Upper lobe of right lung (tissue), 1 donor: ENCODE measurements at places on chromosomes 3 and 15. TPM values are rescaled to one million over a fixed set of nuclear protein-coding genes. Genes with fewer than 3 reads are reported as not detected.

DNA sequence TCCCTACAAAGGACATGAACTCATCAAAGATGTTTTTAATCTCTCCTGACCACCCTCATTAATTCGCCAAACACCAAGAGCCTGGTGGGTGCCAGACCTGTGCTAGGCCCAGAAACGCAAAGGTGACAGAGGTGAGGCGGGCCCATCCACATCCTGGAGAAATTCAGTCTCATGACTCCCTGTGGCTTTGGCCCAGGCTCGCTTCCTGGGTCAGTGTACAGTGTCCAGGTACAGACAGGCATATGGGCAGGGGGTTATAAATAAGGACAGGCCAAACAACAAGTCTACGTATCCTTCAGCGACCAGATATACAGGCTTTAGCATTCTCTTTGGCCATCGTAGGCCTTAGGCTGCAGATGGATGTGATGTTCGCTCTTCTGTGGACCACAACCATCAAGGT, 945 bp upstream of the PLA2G4F start:
- DNase-seq: no peak

GRCh38 chr15:85795337-85796305, 896 bp upstream of the KLHL25 start:
- no peak for DNase-seq

Gene C2CD4A
- 0.14 TPM for total RNA-seq

Gene CFAP92
- total RNA-seq: 1.9 TPM

- no peak for DNase-seq
Measured at GRCh38 chr3:191051037-191051436, 148.0 kb upstream of the OSTN start.

DNA sequence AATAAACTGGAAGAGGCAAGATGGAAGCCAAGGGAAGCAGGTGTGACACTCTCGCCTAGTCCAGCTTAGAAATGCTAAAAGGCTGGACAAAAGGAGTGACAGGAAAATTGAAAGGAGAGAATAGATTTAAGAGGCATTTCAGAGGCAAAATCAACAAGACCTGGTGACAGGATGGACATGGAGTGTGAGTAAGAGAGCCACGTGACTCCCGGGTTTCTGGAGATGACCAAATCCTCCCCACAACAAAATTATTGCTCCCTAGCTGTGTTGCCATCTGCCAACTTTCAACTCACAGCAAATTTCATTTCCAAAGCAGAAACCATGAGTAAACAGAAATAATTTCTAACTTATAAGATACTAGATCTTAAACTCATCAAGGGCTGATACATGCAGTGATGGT, 52.6 kb downstream of the MTHFS start:
- DNase-seq: no peak

Gene PLA2G4E
- total RNA-seq: 1.5 TPM

GRCh38 chr3:101858464-101859030, 9.2 kb downstream of the NFKBIZ start:
- DNase-seq: no peak

GRCh38 chr15:45555934-45556608, 31.1 kb upstream of the BLOC1S6 start:
- no peak for DNase-seq

GRCh38 chr3:107413264-107413663, 36.0 kb downstream of the CCDC54 start:
- DNase-seq: no peak

DNA sequence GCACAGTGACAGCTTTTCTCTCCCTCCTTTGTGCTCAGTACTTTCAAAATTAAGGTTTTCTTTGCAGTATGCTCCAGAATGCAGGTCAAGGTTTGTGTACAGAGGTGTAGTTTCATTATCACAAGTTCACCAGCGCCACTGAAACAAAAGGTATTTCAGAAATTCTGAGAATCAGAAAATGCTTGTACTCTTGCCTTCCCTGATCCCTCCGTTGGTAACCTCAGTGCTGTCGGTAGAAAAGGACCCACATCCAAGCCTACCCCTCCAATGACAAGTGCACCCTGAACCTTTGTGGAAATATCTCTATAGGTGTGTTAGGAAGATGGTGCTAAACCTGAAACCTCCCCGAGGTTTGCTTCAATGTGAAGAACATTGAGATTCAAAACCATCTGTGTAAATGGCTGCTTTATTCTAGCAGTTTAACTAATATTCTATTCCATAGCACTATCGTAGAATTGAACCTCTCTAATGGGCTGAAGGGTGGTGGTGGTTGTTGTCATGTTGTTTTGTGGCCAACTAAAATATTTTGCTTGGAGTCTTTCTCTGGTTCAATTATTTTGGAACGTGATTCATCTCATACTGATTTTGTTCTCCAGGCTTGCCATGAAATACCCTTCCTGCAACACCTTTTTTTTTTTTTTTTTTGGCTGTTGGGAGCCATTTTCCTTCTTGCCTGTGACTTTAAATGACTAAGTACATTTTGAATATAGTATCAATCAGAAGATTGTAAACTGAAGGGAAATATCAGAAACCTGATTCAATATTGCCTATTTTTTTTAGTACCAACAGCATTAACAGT, 20.7 kb downstream of the ZBTB38 start:
- DNase-seq: no peak

Gene CACNA1D
- 47.2 TPM for total RNA-seq

Gene CRTAP
- total RNA-seq: 221 TPM

Gene TNFSF10
- 140 TPM for total RNA-seq

DNA sequence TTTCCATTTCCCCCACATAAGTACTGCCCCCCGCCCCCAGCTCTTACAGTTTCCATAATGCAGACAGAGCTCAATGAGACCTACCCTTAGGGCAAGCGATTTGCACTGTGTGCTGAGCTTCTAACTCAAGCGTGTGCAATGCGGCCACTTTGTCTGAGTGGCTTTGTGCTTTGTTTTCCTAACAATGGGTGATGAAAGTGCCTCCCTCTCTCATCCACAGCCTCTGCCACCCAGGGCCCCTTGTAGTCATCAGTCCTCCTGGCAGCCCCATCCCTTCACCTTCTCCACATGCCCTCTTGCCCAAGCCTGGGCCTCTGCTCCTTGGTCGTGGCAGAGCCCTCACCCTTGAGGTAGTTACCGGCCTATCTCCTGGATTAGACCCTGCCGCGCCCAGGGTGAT, 17.2 kb downstream of the DAPK2 start:
- no peak for DNase-seq

- no peak for DNase-seq
Measured at GRCh38 chr3:195738274-195739044, 17.7 kb downstream of the MUC20 start.

Gene ISLR2
- total RNA-seq: 4.0 TPM

DNA sequence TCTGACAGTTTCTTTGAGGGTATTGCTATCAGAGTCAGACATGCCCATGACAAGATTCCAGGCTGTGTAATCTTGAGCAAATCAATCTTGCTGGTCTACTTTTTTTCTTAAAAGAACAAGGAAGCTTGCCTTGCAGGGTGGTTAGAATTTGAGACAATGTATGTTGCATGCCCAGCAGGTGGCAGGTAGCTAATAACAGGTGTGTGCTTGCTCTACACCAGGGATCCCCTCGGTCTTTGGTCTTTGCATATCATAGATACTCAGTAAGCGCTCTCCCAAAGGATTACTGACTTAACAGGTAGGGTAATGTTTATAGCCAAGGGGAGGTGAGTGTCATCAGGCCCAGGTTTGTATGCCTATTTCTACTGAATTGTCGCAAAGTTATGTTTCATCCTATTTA, 37.3 kb downstream of the CACNA1D start:
- DNase-seq: no peak

DNA sequence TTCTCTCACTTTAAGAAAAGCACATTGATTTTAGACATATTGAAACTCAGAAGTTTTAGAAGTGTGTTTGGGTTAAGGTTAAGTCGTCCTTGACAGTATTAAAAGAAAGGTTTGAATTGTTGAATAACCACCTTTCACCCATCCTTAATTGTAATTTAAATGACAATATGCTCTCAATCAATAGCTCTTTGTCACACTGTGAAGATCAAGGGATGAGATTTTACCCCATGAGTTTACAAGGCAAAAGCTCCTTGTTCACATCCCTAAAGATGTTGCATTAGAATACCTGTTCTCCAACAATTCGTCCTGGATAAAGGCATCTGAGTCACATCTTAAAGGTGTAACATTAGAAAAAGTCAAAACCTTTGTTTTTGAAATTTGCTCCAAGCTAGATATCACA, 220.4 kb upstream of the MDFIC2 start:
- DNase-seq: no peak

GRCh38 chr3:177547711-177548350, 350.5 kb upstream of the TBL1XR1 start:
- no peak for DNase-seq

Gene KCNAB1
- total RNA-seq: 3.2 TPM

Gene PRKCI
- 43.2 TPM for total RNA-seq

GRCh38 chr3:129446926-129447325, 6.9 kb downstream of the IFT122 start:
- no peak for DNase-seq

Gene SSUH2
- total RNA-seq: not detected

DNA sequence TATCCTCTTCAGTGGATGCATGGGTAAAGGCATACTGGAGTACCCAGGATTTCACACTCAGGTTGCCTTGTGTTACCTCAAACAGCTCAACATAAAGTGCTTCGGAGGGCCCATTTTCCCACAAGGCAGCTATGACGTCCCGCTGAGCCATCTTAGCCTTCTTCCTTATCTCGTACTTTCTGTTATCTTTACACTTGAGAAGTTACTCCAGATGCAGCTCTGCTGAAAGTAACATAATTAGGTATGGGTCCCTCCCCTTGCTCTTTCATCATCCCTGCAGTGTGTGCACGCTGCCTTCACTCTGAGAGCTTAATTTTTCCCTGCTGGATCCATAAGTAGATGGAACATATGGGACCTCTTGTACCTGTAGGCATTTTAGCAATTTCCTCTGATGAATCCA, 410.3 kb downstream of the AGBL1 start:
- DNase-seq: no peak

Gene DOCK3
- 2.7 TPM for total RNA-seq

DNA sequence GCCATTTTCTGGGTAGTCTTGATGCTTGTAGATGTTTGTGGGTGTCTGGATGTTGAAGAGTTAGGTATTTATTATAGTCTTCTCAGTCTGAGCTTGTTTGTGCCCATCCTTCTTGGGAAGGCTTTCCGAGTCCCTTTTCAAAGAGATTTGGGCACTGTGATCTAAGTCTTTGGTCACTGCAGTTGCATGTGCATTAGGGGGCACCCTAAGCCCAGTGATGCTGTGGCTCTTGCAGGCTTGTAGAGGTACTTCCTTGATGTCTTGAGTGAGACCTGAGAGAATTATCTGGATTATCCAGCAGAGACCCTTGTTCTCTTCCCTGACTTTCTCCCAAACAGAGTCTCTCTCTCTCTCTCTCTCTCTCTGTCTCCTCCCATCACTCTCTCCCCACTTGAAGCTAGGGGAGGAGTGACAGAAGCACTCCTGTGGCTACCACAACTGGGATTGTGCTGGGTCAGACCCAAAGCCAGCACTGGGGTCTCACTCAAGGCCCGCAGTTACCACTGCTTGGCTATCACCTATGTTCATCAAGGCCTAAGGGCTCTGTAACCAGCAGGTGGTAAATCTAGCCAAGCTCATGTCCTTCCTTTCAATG, 68.5 kb downstream of the TMCO5A start:
- DNase-seq: peak; percentile 72

DNA sequence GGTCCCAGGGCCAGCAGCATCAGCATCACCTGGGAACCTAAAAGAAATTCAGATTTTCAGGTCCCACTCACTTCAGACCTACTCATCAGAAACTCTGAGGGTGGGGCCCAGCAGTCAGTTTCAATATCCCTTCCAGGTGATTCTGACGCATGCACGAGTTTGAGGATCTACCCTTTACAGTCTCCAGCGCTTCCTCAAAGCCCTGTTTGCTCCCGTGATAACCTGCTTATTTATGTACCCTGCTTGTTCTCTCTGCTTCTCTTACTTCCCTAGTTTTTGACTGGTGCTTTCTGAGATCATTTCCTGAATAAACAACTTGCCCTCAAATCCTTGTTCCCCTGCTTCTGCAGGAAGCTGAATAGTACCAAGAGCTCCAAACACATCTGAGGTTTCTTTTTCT, 245.3 kb downstream of the ZNF621 start:
- no peak for DNase-seq

- no peak for DNase-seq
Measured at GRCh38 chr3:58608648-58609047, 31.5 kb upstream of the FAM107A start.

- DNase-seq: no peak
Measured at GRCh38 chr3:72618739-72619138, 229.5 kb downstream of the SHQ1 start.
